ENCODE measurements at places on chromosomes 12 and 14. TPM values are rescaled to one million over a fixed set of nuclear protein-coding genes. Genes with fewer than 3 reads are reported as not detected.

DNA sequence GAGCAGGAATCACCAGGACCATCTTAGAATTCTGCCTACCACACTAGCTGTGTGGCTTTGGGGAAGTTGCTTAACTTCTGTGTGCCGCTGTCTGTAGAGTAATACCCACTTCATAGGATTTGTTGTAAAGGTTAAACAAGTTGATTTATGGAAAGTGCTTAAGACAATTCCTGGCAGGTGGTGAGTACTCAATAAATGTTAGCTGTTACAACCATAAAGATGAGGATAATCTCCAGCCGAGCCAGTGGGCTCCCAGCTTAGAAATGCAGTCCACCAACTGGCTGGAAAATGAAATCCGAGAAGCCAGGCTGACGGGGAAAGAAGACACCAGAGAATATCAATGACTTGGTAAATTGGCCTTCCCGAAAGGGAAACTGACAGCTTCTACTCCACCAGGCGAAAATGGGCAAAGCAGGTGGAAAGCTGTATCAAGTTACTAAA, 173.5 kb downstream of the CHST11 start:
- DNase-seq, result no peak

- no peak for DNase-seq
These were observed 15.9 kb downstream of the PIK3C2G start for GRCh38 chr12:18277196-18277595.

GRCh38 chr12:94863321-94864035, 140.0 kb downstream of the NDUFA12 start:
- DNase-seq, result no peak

DNA sequence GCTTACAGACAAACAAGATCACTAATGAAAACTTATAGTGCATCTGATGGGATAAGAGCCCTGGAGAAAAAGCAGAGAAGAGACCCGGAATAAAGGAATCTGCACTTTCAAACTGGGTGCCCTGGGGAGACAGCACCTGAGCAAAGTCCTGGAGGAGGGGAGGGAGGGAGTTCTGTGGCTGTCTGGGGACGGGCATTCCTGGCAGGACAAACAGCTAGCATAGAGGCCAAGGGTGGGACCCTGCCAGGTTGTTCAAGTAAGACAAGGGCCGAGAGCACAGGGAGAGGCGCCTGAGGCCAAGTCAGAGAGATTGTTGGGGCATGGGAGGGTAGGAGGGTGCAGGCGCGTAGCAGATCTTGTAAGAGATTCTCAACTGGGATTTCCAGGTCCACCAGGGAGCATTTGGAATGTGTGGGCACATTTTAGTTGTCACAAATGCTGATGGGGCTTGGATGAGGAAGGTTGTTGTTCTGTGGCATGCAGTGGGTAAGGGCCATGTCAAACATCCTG, 14.2 kb downstream of the IQSEC3 start:
- DNase-seq, result no peak

DNA sequence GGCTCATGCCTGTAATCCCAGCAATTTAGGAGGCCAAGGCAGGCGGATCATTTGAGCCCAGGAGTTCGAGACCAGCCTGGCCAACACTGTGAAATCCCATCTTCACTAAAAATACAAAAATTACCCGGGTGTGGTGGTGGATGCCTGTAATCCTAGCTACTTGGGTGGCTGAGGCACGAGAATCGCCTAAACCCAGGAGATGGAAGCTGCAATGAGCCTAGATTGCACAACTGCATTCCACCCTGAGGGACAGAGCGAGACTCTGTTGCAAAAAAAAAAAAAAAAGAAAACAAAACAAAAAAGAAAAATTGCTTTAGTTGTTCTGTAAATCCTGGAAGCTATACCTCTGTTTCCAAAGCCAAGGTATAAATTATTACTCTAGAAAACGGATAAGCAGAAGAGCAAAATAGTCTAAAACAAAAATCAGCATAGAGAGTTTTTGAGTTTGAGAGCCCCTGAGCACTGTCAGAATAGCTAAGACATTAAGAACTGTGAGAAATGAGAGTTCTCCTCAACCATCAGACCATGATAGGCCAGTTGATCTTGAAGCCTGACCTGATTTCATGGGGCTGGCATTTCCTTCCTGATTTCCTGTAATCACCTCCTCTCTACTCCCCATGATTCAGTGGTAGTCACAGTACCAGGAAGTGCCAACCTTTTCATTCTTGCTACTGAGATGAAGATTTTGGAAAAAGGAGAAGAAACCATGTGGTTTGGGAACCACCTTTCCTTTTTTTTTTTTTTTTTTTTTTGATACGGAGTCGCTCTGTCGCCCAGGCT, 31.7 kb downstream of the ATP2A2 start:
- DNase-seq, result peak; percentile 58

- no peak for DNase-seq
These were observed 119.0 kb downstream of the ESR2 start for GRCh38 chr14:64174922-64175782.

DNA sequence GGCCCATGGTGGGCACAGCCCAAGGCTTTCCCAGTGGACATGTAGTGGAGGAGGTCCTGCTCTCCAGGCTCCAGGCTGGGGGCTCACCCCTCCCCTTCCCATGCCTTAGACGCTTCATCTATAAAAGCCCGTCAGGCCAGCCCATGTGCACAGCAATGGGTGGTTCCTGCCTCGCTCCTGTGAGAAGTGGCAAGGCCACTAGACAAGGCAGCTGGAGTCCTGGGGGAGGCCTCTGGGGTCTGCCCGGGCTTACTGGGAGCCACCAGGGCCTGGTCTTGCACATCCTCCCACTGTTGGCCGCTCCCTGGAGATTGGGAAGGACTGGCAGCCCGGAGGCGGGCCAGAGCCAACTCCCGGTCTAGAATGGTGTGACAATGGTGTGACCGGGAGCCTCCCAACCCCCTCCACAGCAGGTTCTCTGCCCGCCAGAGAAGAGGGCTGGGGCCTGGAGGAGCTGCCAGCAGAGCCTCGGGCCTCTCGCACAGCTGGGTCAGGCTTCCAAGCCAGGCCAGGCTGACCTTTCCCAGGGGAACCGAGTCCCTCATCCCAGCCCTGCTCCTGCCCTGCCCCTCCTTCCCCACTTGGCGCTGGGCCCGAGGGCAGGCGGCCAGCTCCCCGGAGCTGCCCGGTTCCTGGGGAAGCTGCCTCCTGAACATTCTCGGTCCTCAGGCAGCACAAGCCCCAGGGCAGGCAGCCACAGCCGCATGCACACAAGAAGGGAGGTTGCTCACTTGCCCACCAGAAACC, 97.9 kb downstream of the RFLNA start:
- DNase-seq, result peak; percentile 99

DNA sequence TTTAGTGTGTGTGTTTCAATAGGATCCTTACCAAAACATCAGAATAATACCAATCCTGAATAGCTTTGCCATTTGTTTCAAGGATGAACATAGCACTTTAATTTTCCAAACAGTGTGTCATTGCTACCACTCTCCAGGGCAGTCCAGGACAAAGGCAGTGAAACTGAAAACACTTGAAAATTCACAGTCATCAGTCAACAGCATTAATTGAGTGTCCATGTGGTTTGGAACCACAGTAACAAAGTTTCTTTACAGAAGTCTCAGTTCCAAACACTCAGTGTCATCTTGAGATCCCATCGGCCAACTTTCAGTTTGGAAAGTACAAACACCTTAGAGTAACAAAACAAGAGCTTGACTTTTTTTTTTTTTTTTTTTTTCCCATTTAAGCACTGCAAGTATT, 228.4 kb upstream of the SOX5 start:
- DNase-seq, result no peak

DNA sequence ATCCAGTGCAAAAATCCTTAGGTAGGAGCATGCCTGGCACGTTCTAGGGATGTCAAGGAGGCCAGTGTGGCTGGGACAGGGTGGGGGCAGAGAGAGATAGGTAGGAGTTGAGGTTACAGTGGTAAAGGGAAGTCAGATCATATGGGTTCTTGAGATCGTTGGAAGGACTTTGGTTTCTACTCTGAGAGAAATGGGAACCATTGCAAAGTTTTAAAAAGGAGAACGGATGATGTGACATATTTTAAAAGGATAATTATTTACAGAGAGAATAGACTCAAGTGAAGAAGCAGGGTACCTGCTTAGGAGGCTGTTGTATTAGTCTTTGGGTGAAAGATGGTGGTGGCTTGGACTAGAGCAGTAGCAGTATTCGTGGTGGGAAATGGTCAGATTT, 47.6 kb upstream of the ATP2B1 start:
- no peak for DNase-seq

DNA sequence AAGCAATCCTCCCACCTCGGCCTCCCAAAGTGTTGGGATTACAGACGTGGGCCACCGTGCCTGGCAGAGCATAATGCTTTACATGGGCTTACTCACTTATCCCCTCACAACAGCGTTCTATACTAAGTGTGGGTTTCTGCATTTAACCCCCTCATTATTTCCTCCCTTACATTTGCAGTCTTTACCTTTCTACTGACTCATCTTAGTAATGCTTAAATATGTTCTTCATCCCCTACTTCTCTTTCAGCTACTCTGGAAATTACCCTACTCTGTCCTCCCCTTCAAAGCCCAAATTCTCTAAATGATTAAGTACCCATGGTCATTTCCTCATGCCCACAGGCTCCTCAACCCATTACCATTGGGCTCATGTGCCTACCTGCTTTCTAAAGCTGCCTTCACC, 40.7 kb downstream of the NKX2-1 start:
- no peak for DNase-seq

DNA sequence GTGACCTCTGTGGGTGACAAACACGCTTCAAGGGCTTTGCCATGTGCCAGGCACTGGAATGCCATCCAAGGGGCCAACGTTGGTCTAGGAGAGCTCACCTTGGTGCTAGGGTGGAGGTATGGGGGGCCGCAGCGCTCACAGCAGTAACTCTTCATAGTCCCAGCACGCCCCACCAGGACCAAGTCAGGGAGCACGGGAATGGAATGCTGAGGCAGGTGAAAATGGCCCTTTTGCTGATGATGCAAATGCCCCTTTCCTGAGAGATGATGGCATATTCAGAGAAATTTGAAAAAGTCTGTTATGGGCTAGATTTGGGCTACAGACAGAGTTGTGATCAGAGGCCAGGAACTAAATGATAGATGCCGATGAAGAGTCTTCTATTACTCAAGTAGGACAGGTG, 10.0 kb upstream of the FAM181A start:
- no peak for DNase-seq

Gene PPP4R3A
- total RNA-seq, result 43.4 TPM

Gene NYNRIN
- total RNA-seq, result 7.2 TPM

Gene USP44
- total RNA-seq, result under 0.01 TPM

Gene HNF1A
- total RNA-seq, result not detected

Gene RHOJ
- 3.8 TPM for total RNA-seq

Gene KRT6A
- total RNA-seq, result under 0.01 TPM

Gene AQP2
- total RNA-seq, result not detected

Gene FAM90A1
- not detected for total RNA-seq
